Lung (tissue), 17 donors: ENCODE measurements at places on chromosomes 2 and 18. TPM values are rescaled to one million over a fixed set of nuclear protein-coding genes. Genes with fewer than 3 reads are reported as not detected.

The RETSAT gene
- 19.6 TPM for total RNA-seq

The HOXD9 gene
- total RNA-seq = 0.65 TPM

The DSG3 gene
- not detected for total RNA-seq

The COL4A4 gene
- total RNA-seq = 20.1 TPM

The VWA3B gene
- 17.8 TPM for total RNA-seq

The SERPINB8 gene
- 29.3 TPM for total RNA-seq

The DAW1 gene
- total RNA-seq = 18.7 TPM

The NT5DC4 gene
- total RNA-seq = 0.09 TPM

The TXNDC2 gene
- total RNA-seq = 0.12 TPM

The IGFBP2 gene
- 75.9 TPM for total RNA-seq

The NYAP2 gene
- total RNA-seq = 1.5 TPM

GRCh38 chr2:224085811-224086210 is 46.7 kb upstream of the SERPINE2 start:
- H3K36me3 ChIP-seq = no peaks in the 10 kb centered on the region
- no peak overlapping the region for H3K27ac ChIP-seq
- no peak overlapping the region for H3K4me3 ChIP-seq
- DNase-seq = no peak

DNA sequence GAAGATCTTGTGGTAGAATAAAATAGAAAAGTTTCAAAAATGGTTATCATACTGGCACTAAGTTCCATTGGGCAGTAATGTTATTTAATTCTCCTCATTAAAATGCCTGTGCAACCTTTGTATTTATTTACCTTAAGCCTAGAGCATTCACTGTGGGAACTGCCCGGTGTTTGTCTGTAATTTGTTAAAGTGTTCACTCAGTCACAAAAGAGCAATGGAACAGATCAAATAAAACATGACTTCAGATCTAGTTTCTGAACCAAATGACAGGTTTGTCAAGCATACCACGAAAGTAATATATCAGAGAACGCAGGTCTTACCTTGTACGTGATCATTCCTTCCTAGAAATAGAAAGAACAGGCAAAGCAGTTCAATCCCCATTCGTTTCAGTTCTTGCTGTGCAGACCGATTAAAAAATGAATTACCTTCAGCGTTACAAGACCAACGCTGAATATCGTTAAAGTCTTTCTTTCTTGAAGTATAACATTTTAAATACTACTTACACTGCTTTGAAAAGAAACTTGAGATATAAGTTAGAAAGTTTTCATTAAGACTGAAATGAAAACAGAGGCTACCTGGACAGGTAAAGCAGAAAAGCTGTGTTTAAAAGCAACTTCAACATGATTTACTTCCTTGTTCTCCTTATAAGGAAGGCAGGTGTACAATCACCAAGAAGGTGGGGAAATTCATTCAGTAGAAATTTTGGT is at the start of gene ITGB6:
TSS of gene ITGB6 (minus strand) at position 590 of the 707 bp plus-strand sequence. CDS start at position 381, 209 bp downstream.
- DNase-seq = no peak
- H3K36me3 ChIP-seq = no peaks in the 10 kb centered on the region
- peaks cover 3% of the 10 kb centered on the region for H3K4me1 ChIP-seq
- H3K4me3 ChIP-seq = no peak within 1 kb of the TSS

DNA sequence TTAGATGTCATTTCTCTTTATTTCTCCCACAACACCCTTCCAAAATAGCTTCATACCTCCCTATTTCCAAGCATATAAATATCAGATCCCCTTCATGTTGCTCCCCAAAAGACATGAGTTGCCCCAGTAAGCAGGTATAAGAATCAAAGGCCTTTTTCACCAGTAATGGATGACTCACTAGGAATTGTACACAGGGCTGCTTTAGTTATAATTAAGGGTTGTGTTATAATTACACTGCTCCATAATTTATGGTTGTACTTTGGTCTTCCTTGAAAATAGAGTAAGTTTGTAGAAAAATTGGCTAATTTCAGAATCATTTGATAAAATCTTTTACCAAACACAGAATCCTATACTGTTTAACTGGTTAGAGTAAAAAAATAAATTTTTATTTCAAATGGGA is 8.8 kb upstream of the AQP4 start:
- no peaks in the 10 kb centered on the region for H3K4me1 ChIP-seq
- no peak for DNase-seq
- no peaks in the 10 kb centered on the region for H3K27me3 ChIP-seq
- no peak overlapping the region for H3K27ac ChIP-seq
- no peak overlapping the region for H3K4me3 ChIP-seq

DNA sequence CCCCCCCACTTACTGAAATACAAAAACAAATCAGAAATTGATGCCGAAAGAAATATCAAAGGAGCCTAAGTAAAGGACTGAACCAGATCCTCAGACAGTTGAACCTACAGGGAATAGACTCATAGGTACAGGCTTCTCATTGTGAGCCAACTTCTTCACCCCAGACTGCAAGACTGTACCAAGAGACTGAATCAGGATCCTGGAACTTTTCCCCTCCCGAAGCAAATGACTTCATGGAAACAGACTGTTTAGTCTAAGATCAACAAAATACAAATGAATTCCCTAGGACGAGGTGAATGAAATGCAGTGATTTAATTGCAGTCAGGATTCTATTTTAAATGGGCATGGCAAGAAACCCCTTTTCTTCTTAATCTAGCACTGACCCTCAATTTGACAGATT is 53.6 kb upstream of the RNF152 start:
- no peak overlapping the region for H3K27ac ChIP-seq
- DNase-seq = peak; percentile 56
- no peak overlapping the region for H3K4me3 ChIP-seq
- no peaks in the 10 kb centered on the region for H3K36me3 ChIP-seq
- H3K4me1 ChIP-seq = no peaks in the 10 kb centered on the region

GRCh38 chr2:39266139-39266805 is 22.5 kb upstream of the CDKL4 start:
- peaks cover 12% of the 10 kb centered on the region for H3K36me3 ChIP-seq
- no peaks in the 10 kb centered on the region for H3K4me1 ChIP-seq
- H3K4me3 ChIP-seq = no peak overlapping the region

DNA sequence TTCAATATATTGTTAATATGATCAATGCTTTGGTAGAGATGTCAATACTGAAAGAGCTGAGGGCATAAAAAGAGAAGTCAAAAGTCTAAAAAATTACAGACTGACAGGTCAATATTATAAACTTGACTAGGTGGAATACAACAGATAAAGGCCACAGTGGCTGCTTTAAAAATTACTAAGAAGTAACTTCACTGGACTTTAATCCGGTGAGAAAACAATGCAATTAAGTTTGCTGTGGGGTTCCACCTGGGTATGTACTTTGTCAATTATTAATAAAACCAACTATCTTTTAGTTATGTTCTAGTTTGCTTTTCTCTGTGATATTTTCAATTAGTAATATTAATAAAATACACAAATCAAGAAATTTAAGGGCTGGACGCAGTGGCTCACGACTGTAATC is 44.7 kb downstream of the RAPH1 start:
- H3K4me1 ChIP-seq = no peaks in the 10 kb centered on the region
- no peak overlapping the region for H3K4me3 ChIP-seq
- H3K27me3 ChIP-seq = peaks cover 2% of the 10 kb centered on the region
- H3K36me3 ChIP-seq = peaks cover 12% of the 10 kb centered on the region
- H3K27ac ChIP-seq = no peak overlapping the region

DNA sequence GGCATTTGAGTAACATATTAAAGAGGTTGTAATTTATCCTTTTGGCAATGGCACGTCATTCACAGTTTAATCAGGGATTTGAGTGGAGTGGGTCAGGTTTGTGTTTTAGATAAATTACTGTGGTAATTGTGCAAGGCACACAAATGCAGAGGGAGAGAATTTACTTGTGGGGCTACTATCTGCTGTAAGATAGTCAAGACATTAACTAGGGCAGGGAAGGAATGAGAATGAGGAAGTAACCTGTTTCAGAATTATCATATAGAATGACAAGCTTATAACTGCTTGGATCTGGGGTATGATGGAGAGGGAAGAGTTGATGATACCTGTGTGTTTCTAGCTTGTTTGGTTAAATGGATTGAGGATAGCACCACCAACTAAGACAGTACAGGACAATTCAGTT is 58.9 kb upstream of the ZSWIM2 start:
- no peaks in the 10 kb centered on the region for H3K4me1 ChIP-seq
- no peak for DNase-seq
- H3K4me3 ChIP-seq = no peak overlapping the region
- H3K36me3 ChIP-seq = no peaks in the 10 kb centered on the region
- no peak overlapping the region for H3K27ac ChIP-seq

DNA sequence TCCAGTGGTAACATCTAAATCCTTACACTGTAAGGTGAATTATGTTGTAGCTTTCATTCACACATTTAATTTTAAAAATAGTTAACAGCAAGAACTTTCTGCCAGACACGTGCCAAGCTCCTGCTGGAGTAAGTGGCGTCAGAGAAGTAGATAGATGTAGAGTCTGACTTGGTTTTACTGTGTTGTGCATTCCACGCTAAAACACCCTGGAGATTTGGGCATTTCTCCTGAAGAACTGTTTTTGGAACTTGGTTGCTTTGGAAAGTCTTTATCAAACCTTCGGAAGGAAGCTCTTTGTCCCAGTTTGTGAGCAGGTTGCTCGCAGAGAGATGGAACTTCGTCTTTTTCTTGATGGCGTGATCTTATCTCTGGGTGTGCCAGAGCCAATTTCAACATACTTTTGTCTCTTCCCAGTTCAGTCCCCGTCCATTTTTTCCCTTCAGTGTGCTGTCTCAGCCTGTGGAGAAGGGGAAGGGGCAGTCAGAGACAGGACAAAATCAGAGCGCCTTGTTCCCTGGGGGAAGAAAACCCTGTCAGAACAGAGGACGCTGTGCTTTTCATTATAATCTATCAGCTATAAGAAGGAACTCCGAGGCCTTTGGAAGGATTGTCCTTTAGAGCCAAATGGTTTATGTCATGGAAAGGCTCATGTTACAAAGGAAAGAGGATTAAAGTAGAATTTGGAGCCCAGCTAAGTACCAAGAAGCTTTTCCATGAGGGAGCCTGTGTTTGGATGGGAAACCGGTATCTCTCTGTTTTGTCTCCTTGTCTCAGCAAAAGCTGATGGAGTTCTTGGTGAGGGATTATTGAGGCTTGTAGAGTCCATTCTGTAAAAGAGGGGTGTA is 18.9 kb downstream of the GRHL1 start:
- H3K36me3 ChIP-seq = no peaks in the 10 kb centered on the region
- peaks cover 8% of the 10 kb centered on the region for H3K4me1 ChIP-seq
- H3K4me3 ChIP-seq = no peak overlapping the region

GRCh38 chr18:22790545-22791309 is 142.4 kb upstream of the RBBP8 start:
- no peak overlapping the region for H3K4me3 ChIP-seq
- H3K36me3 ChIP-seq = no peaks in the 10 kb centered on the region
- H3K27ac ChIP-seq = no peak overlapping the region
- DNase-seq = peak; percentile 69
- peaks cover 21% of the 10 kb centered on the region for H3K4me1 ChIP-seq

DNA sequence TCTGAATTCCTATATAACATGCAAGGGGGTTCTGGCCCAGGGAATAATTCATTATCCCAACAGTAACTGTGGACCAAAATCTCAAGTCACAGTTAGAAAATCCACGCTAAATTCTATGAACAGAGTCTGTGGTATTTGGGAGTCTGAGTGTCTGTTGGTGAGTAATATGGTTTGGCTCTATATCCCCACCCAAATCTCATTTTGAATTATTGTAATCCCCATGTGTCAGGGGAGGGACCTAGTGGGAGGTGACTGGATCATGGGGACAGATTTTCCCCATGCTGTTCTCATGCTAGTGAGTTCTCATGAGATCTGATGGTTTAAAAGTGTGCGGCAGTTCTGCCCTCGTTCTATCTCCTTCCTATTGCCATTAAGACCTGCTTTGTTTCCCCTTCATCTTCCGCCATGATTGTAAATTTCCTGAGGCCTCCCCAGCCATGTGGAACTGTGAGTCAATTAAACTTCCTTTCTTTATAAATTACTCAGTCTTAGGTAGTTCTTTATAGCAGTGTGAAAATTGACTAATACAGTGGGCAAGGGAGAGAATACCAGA is 68.3 kb downstream of the NBAS start:
- peaks cover 9% of the 10 kb centered on the region for H3K36me3 ChIP-seq
- no peak overlapping the region for H3K4me3 ChIP-seq
- H3K27ac ChIP-seq = no peak overlapping the region
- no peak for DNase-seq
- no peaks in the 10 kb centered on the region for H3K4me1 ChIP-seq

DNA sequence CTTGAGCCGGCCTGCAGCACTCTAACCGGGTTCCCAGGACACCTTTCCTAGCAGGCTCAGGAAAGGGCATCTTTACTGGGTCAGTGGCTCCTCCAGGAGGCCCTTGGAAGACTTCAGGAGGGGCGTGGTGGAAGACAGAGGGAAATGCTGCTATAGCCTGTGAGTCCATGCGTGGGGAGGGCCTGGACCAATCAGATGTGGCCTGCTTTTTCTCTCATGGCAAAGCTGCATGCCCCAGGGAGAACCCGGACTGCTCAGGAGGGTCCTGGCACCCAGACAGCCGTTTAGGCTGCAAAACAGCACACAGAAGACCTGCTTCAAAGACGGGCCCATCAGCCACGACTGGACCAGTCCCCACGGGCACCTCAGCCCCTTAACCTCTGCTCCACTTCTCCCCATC is 84.4 kb downstream of the EIPR1 start:
- DNase-seq = no peak
- no peak overlapping the region for H3K27ac ChIP-seq
- no peaks in the 10 kb centered on the region for H3K27me3 ChIP-seq
- H3K36me3 ChIP-seq = no peaks in the 10 kb centered on the region
- H3K4me1 ChIP-seq = no peaks in the 10 kb centered on the region

DNA sequence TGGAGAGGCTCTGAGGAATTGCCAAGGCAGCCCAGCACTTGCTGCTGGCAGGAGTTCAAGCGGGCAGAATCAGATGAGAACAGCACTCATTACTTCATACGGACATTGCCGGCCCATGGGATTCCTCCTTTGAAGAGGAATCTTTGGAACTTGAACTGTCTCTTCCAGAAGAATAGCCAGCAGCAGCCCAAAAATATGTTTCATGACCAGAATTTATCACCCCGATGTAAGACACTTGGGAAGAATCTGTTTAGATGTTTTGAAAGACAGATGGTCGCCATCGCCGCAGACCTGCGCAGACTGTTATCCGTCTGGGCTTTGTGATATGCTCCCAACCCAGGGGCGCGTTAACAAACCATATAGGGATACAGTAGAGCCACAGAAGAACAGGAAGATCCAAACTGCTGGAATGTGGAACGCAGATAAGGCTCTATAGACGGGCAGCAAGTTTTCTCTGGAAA is 3.7 kb upstream of the ADI1 start:
- peak overlapping the region; percentile 48 for H3K27ac ChIP-seq
- H3K36me3 ChIP-seq = no peaks in the 10 kb centered on the region
- peaks cover 16% of the 10 kb centered on the region for H3K4me1 ChIP-seq
- peak; percentile 32 for DNase-seq
- no peak overlapping the region for H3K4me3 ChIP-seq
- no peaks in the 10 kb centered on the region for H3K27me3 ChIP-seq

DNA sequence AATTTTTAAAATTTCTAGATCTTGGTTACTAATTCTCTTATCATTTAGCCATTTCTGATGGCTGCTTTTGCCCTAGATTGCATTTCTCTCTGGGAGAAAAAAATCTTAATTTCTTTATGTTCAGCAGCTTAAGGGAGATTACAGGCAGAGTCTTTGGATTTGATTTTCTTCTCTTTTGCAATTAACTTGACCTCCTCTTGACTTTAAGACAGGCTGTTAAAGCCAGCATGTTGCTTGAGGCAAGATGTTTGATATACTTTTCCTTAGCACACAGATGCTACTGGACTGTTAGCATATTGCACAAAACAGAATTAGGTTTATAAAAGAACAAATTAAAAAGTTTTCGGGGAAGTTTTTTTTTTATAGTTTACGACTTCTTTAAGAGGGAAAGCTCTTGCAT is 50.0 kb downstream of the XRCC5 start:
- H3K4me1 ChIP-seq = no peaks in the 10 kb centered on the region
- H3K27me3 ChIP-seq = no peaks in the 10 kb centered on the region
- peak; percentile 28 for DNase-seq
- peaks cover 36% of the 10 kb centered on the region for H3K36me3 ChIP-seq
- no peak overlapping the region for H3K4me3 ChIP-seq
